ENCODE measurements at places on chromosomes 13 and 19. TPM values are rescaled to one million over a fixed set of nuclear protein-coding genes. Genes with fewer than 3 reads are reported as not detected.

MCOLN1 gene
- total RNA-seq = 18.7 TPM

CERS1 gene
- 20.3 TPM for total RNA-seq

- H3K27ac ChIP-seq = no peak overlapping the region
- no peak overlapping the region for H3K4me3 ChIP-seq
- no peaks in the 10 kb centered on the region for H3K27me3 ChIP-seq
- peaks cover 4% of the 10 kb centered on the region for H3K36me3 ChIP-seq
Observed at GRCh38 chr19:53819861-53820260, 4.3 kb downstream of the NLRP12 start.

DNA sequence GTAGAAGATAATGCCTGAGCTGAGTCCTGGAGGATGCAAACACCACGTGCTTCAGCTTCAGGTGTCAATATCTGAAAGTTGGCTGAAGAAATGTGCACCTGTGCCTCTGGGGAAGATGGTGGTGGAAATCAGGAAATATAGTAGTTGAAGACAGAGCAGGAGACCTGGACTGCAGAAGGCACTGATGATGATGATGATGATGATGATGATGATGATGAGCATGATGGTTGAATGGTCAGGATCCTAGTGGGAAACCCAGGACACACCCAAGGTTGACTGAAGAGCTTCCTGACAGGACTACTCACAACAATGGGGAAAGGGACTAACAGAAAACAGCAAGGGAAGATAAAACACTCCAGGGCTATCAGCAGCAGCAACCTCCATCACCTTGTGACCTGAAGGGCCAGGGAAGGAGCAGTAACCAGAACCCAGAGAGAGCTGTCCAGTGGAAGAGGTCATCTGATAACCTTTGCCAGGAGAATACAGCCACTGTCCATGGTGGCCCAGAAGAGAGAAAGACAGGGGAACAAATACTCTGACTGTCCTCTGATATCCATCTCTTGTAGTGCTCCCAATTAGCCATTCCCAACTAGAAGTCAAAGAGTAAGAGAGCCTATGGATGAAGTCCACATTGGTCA is 170.3 kb downstream of the TSHZ3 start:
- no peak overlapping the region for H3K4me3 ChIP-seq
- H3K27me3 ChIP-seq = no peaks in the 10 kb centered on the region
- no peaks in the 10 kb centered on the region for H3K36me3 ChIP-seq
- no peak overlapping the region for H3K27ac ChIP-seq
- no peak for DNase-seq

- H3K4me3 ChIP-seq = no peak overlapping the region
- no peaks in the 10 kb centered on the region for H3K36me3 ChIP-seq
- H3K27ac ChIP-seq = no peak overlapping the region
- H3K27me3 ChIP-seq = no peaks in the 10 kb centered on the region
- no peak for DNase-seq
- H3K4me1 ChIP-seq = no peaks in the 10 kb centered on the region
Observed at GRCh38 chr13:102295316-102296048, 106.4 kb downstream of the FGF14 start.

GRCh38 chr19:8617984-8618383 is 7.5 kb upstream of the ADAMTS10 start:
- no peak overlapping the region for H3K4me3 ChIP-seq
- H3K27me3 ChIP-seq = no peaks in the 10 kb centered on the region
- H3K4me1 ChIP-seq = no peaks in the 10 kb centered on the region
- H3K36me3 ChIP-seq = no peaks in the 10 kb centered on the region

GRCh38 chr19:48714759-48715675 is 4.5 kb downstream of the MAMSTR start:
- DNase-seq = no peak
- no peaks in the 10 kb centered on the region for H3K4me1 ChIP-seq
- H3K27ac ChIP-seq = no peak overlapping the region
- peaks cover 8% of the 10 kb centered on the region for H3K36me3 ChIP-seq
- H3K27me3 ChIP-seq = no peaks in the 10 kb centered on the region
- H3K4me3 ChIP-seq = peak overlapping the region; percentile 77
